ENCODE measurements at places on chromosomes 12 and 14. TPM values are rescaled to one million over a fixed set of nuclear protein-coding genes. Genes with fewer than 3 reads are reported as not detected.
A peak's percentile ranks its signal among the peaks of the same experiment; 100 is the strongest.

Gene VDR
- total RNA-seq: 156 TPM

Gene MYF6
- total RNA-seq: not detected

Gene MUCL1
- total RNA-seq: not detected

Gene SLC25A47
- not detected for total RNA-seq

Gene MMP14
- total RNA-seq: 1.4 TPM

Gene NUP37
- 89.5 TPM for total RNA-seq

Gene FGF23
- not detected for total RNA-seq

Gene TNS2
- 2.4 TPM for total RNA-seq

Gene MIS18BP1
- total RNA-seq: 53.7 TPM

GRCh38 chr12:108858311-108859074 lies 1.1 kb upstream of the SSH1 start:
- H3K4me1 ChIP-seq: peaks cover 47% of the 10 kb centered on the region
- peaks cover 12% of the 10 kb centered on the region for H3K36me3 ChIP-seq
- H3K27me3 ChIP-seq: peaks cover 2% of the 10 kb centered on the region
- no peak for DNase-seq
- peak overlapping the region; percentile 84 for H3K4me3 ChIP-seq
- peak overlapping the region; percentile 81 for H3K27ac ChIP-seq

DNA sequence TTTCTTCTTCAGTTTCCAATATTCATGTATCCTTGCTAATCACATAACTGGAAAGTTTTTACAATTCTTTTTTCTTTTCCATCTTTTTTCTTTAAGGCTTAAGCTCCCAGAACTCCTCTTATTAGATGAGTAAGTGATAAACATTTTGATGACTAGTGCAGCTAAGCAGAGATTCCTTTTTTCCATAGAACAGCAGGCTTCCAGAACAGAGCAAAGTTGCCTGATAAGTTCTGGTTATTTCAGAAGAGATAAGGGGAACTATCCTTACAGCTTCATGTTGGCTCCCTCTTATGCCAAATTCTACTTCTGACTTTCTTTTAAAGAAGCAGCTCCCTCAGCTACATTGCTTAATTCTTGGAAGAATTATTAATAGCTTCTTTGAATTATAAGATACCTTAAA lies 194.7 kb upstream of the FAR2 start:
- no peaks in the 10 kb centered on the region for H3K27me3 ChIP-seq
- no peak overlapping the region for H3K4me3 ChIP-seq

DNA sequence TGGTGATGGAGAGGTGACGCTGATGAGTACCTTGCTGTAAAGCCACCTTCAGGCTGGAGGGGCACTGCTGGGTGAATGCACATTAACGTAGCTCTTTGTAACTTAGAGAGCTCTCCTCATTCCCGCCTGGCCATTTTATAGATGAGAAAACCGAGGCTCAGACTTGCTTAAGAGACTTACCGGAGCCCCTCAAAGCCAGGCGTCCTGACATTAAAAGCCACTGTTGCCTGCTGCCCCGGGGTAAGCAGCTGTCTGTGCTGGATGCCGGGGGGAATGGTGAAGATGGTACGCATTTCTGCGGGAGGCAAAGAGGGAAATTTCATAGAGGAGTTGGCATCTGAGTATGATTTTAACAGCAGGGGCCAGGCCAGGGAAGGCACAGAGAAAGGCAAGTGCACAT lies 49.6 kb upstream of the VRK1 start:
- no peak overlapping the region for H3K4me3 ChIP-seq
- DNase-seq: no peak
- no peaks in the 10 kb centered on the region for H3K4me1 ChIP-seq
- H3K36me3 ChIP-seq: no peaks in the 10 kb centered on the region

GRCh38 chr14:72314808-72315435 lies 382.7 kb downstream of the RGS6 start:
- no peak for DNase-seq
- H3K27me3 ChIP-seq: peaks cover 15% of the 10 kb centered on the region
- no peak overlapping the region for H3K4me3 ChIP-seq
- H3K4me1 ChIP-seq: no peaks in the 10 kb centered on the region
- H3K36me3 ChIP-seq: no peaks in the 10 kb centered on the region

DNA sequence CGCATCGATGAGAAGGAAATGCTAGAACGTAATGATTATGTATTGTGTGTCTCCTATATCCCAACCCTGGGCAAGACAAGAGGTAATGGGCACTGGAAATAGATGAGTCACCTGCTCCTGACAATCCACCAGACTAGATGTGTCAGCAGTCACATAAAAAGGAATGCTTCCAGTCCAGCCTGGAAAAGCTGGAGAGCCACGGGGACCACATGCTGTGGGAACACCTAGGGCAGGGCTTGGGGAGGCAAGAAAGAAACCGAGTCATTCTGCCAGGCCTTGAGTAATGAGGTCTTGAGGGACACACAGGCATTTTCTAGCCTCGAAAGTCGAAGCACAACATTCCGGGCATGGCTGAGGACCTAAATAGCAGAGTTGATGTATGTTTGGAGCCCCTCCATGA lies 716.7 kb upstream of the TMEM132C start:
- H3K27ac ChIP-seq: no peak overlapping the region
- no peaks in the 10 kb centered on the region for H3K36me3 ChIP-seq
- H3K4me1 ChIP-seq: no peaks in the 10 kb centered on the region
- no peak overlapping the region for H3K4me3 ChIP-seq
- peaks cover 2% of the 10 kb centered on the region for H3K27me3 ChIP-seq
- DNase-seq: no peak

DNA sequence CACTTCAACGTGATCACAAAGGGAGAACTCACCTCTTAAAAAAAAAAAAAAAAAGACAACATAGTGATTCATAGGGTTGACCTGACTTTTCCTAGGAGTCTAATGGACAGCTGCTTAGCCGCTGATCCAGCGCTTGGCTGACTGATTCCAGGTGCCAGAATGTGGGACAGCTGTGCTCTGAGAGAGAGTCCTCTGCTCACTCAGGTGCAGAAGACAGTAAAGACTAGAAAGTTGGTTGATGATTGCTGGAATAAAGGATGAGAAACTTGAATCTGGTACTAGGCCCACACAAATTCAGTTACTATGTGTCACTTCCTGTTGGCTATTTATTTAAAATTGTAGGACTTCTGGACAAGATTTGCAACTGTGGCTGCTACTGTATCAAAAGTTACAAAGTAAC lies 229.4 kb downstream of the CHST11 start:
- H3K27me3 ChIP-seq: no peaks in the 10 kb centered on the region
- peak overlapping the region; percentile 92 for H3K27ac ChIP-seq
- H3K4me3 ChIP-seq: no peak overlapping the region

- H3K4me1 ChIP-seq: no peaks in the 10 kb centered on the region
- H3K36me3 ChIP-seq: no peaks in the 10 kb centered on the region
- no peak for DNase-seq
- H3K27ac ChIP-seq: no peak overlapping the region
- no peaks in the 10 kb centered on the region for H3K27me3 ChIP-seq
Observed at GRCh38 chr12:91033251-91033650, 24.6 kb downstream of the KERA start.

DNA sequence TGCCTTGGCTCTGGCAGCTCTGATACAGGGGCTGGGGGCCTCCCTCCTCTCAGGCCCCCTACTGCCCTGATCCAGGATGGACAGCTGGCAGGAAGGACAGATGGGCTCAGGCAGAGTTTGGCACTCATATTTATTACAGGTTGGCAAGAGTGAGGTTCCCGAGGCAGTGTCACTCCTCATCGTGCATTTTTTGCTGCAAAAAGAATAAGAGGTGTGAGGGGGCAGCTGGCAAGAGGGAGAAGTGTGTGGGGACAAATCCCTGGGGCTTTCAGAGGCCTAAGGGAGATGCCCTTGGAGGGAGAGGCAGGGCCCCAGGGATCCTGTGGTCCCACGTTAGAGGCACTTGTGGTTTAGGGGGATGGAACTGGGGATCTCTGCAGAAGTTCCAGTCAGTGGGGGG lies 5.0 kb downstream of the CMTM5 start:
- no peaks in the 10 kb centered on the region for H3K36me3 ChIP-seq
- no peaks in the 10 kb centered on the region for H3K4me1 ChIP-seq
- DNase-seq: no peak
- peaks cover 7% of the 10 kb centered on the region for H3K27me3 ChIP-seq

DNA sequence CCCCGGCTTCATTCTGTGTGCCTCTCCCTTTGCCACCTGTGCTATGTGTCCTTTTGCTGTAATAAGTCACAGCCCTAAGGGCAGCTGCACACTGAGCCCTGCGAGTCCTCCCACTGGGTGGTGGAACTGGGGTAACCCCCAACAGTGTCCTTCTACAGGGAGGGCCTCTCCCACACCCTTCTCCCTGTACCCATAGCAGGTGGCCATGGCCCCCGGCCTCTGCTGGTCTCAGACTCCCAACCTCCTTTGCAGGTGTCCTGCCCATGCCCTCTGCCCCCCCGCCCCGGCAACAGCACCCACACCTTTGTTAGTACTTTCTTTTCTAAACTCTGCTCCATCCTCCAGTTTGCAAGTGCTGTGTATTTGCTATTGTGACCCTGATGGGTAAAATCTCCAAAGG lies 171.8 kb downstream of the PIWIL1 start:
- H3K27ac ChIP-seq: no peak overlapping the region
- no peaks in the 10 kb centered on the region for H3K4me1 ChIP-seq
- no peaks in the 10 kb centered on the region for H3K36me3 ChIP-seq
- H3K4me3 ChIP-seq: no peak overlapping the region
- no peak for DNase-seq
- H3K27me3 ChIP-seq: no peaks in the 10 kb centered on the region

GRCh38 chr12:39297891-39298290 lies 145.0 kb downstream of the KIF21A start:
- no peaks in the 10 kb centered on the region for H3K4me1 ChIP-seq
- H3K36me3 ChIP-seq: peaks cover 34% of the 10 kb centered on the region
- H3K4me3 ChIP-seq: no peak overlapping the region
- DNase-seq: no peak

GRCh38 chr14:102683399-102684297 lies 91.2 kb downstream of the RCOR1 start:
- no peak for DNase-seq
- H3K27ac ChIP-seq: no peak overlapping the region
- H3K4me3 ChIP-seq: no peak overlapping the region
- peaks cover 1% of the 10 kb centered on the region for H3K36me3 ChIP-seq

GRCh38 chr14:70454731-70455130 lies 2.8 kb downstream of the ADAM21 start:
- no peak for DNase-seq
- no peak overlapping the region for H3K4me3 ChIP-seq
- H3K4me1 ChIP-seq: no peaks in the 10 kb centered on the region
- H3K27ac ChIP-seq: no peak overlapping the region
- H3K27me3 ChIP-seq: no peaks in the 10 kb centered on the region
- no peaks in the 10 kb centered on the region for H3K36me3 ChIP-seq

DNA sequence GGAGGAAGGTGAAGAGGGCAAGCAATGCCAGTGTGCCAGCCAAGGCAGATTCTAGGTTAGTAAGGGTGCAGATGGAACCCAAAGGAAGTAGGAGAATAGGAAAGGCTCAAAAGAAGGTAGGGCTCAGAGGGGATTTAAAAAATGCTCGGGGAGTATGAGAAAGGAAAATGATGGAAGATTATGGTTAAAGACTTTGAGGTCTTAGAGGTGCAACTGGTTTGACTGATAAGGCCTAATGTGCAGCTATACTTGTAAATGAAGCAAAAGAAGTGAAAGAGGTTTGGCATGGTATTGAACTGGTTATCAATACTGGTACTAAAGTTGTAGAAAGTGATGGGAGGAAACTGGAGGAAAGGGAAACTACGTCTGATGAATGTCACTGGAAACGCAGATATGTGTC lies 94.7 kb downstream of the RPS6KA5 start:
- H3K27me3 ChIP-seq: no peaks in the 10 kb centered on the region
- peaks cover 27% of the 10 kb centered on the region for H3K36me3 ChIP-seq
- H3K4me1 ChIP-seq: peaks cover 37% of the 10 kb centered on the region
- no peak for DNase-seq
- H3K4me3 ChIP-seq: no peak overlapping the region
- no peak overlapping the region for H3K27ac ChIP-seq

- no peaks in the 10 kb centered on the region for H3K27me3 ChIP-seq
- DNase-seq: peak; percentile 35
- no peaks in the 10 kb centered on the region for H3K36me3 ChIP-seq
- peak overlapping the region; percentile 70 for H3K27ac ChIP-seq
- H3K4me3 ChIP-seq: no peak overlapping the region
Observed at GRCh38 chr12:69059465-69060457, 126.8 kb upstream of the CPM start.

All from activated CD4-positive, alpha-beta memory T cell treated with anti-CD3 and anti-CD28 coated beads for 36 hours (primary cell).